Pons (tissue), 1 donor: ENCODE measurements at places on chromosomes 7 and 10.

GRCh38 chr7:142720172-142720773 lies 29.0 kb upstream of the PRSS1 start:
- no peak for DNase-seq

DNA sequence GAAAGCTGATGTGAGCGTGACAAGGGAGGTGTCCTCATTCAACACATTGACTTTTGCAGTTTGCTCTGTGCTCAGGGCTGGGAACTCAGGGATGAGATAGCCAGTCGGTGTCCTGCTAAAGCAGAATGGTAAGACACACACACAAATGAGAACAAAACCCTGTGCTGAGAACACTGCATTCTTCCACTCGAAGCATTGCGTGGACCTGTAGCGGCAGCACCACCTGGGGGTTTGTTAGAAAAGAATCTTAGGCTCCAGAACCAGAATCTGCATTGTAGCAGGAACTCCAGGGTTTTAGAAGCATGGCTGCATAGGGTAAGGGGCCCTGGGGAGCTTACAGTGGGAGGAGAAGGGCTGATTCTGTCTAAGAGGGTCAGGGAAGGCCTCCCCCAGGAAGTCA lies 21.5 kb upstream of the OGDHL start:
- no peak for DNase-seq

GRCh38 chr7:6286486-6286885 lies 14.1 kb upstream of the CYTH3 start:
- no peak for DNase-seq

GRCh38 chr10:88565072-88565471 lies 18.0 kb downstream of the RNLS start:
- DNase-seq = peak; percentile 62

- no peak for DNase-seq
Observed at GRCh38 chr7:43482679-43483252, 100.1 kb upstream of the STK17A start.
